Activated T-helper 1 cell treated with anti-CD3 and anti-CD28 coated beads, Interleukin-12 subunit alpha, Interleukin-12 subunit beta, Interleukin-2, Interleukin-4 antibody, amounts not matched to agents 30 ng/mL and 10 ng/mL and 1 ng/mL, durations not matched to agents 14 hours and 24 hours and 36 hours (primary cell): ENCODE measurements at places on chromosomes 4 and X. TPM values are rescaled to one million over a fixed set of nuclear protein-coding genes. Genes with fewer than 3 reads are reported as not detected.

Gene PLAC1
- total RNA-seq, result not detected in 2 replicates

DNA sequence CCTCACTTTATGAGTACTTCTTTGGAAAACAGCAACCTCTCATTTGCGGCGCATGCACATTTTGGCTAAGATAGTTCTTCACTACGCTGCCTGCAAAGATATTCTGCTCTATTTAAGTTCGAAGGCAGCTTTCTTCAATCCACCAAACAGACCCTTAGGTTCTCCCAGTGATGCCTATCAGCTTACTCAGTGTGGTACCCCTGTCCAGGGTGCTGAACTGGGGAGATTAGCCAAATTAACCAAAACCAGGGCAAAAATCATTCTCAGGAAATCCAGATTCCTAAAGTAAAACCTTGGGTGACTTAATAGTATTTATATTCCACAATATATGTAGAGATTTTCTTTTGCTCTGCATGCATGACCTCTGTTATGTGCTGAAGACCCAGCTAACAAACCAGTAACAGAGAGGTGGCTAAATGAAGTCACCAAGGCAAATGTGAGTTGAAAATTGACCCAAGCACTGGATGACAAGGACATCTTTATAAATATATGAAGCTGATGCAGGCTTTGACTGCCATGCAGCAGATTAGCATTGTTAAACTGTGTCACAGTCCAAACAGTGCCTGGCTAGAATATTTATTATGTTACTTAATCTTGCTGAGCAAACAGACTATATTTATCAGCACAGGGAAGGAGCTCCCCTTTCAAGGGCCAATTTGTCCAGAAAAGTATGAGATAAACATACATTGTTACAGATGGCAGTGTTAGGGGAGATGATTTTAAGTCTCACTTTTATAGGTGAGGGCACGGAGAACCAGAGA is 418.2 kb downstream of the STIM2 start:
- no peak for DNase-seq

GRCh38 chr4:184843984-184844554 is 18.3 kb upstream of the ACSL1 start:
- DNase-seq, result no peak

GRCh38 chr4:17534705-17535104 is 19.7 kb downstream of the CLRN2 start:
- no peak for DNase-seq

Gene MAGEA2B
- total RNA-seq, result not detected in 2 replicates

GRCh38 chr4:55980725-55981124 is 32.0 kb downstream of the CEP135 start:
- DNase-seq, result no peak

DNA sequence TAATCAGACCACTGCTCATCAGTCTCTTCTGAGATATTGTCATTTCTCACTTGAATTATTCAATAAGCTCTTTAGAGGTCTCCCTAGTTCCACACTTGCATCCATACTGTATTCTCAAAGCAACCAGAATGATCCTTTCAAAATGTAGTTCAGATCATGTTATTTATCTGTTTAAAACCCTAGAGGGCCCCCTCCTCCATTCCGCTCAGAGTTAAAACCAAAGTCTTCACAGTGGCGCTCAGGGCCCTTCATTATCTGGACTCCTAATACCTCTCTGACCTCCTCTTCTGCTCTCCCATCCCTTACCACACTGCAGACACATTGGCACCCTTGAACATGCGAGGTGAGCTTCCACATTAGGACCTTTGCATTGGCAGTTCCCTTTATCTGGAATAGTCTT is 32.7 kb upstream of the HPGDS start:
- DNase-seq, result no peak

- no peak for DNase-seq
Observed at GRCh38 chr4:71405791-71406190, 67.0 kb downstream of the SLC4A4 start.

- no peak for DNase-seq
Observed at GRCh38 chrX:24131476-24131875, 18.1 kb upstream of the ZFX start.

Gene HTR2C
- total RNA-seq, result not detected in 2 replicates

DNA sequence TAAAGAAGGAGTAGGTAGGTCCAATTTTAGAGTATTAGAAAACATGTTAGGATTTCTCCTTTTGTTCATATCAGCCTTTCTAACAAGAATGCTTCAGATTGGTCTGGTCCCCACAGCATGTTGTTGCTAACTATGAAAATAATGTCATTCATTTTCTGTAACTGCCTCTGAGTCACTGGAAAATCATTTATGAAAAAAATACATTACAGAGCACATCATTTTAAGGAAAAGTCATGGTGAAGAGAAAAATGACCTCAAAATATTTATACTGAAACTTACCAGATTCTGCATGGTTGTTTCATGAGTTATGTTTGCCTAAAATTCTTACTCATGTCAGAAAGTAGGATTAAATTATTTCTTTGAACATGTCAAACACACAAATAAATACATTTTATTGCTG is 35.2 kb downstream of the DTHD1 start:
- no peak for DNase-seq

Gene FOXO4
- 10.7 and 11.9 TPM in 2 replicates for total RNA-seq

Gene TMEM47
- total RNA-seq, result not detected in 2 replicates

DNA sequence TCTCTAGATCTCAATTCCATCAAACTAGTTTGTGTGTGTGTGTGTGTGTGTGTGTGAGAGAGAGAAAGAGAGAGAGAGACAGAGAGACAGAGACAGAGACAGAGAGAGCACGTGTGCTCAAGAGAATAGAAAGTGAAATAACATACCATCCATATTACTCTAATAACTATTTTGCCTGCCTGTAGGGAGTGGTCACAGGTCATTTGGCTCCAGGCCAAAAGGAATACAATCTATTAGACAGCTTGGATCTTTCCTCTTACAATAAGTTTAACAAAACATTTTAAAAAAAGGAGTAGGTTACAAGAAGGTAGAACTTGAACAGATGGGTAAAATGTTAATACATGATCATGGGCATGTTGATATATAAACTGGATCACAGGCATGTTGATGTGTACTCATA is 76.2 kb downstream of the COL4A6 start:
- DNase-seq, result no peak

Gene SLC26A1
- 0.22 and 0.49 TPM in 2 replicates for total RNA-seq

DNA sequence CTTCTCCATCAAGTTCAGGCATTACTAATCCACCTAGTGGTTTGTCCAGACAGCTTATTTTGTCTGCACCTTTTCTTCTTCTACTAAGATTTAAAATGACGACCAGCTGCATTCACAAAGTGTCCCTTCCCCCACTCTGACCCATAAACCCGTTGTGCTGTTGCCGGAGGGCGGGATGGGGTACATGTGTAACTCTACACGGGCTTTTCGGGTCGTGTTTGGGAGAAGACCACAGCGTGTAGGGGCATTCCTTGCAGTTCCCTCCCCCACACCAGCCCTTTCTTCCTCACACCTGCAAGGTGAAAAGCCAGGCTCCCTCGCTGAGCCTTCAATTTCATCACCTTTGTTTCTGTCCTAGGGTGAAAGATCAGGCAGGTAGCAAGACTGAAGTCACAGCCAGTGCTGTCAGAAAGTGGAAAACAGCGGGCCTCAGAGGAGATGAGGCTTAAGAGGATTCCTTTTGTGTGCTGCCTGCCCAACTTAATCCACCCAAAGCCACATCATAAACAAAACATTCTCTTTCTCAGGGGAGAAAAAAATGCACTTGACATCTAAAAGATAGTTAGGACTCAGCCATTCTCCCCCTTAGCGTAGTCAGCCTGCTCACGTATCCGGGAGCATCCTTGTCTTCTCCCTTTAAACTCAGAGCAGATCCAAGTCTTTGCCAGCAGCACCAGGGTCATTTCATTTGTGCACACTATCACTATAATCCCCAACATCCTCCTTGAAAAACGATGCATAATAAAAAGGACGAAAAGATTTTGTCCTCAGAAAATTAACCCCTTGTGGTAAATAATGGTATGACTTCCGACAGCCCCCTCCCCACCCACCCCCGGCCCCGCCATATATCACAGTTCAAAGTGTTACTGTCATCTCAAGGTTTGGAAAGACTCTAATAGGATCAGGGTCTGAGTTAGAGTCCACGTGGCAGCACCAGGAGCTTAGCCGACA is 599.0 kb downstream of the RAB28 start:
- no peak for DNase-seq

- no peak for DNase-seq
Observed at GRCh38 chr4:188158336-188158735, 19.1 kb downstream of the TRIML1 start.

Gene RAB28
- 19.3 and 22.2 TPM in 2 replicates for total RNA-seq

DNA sequence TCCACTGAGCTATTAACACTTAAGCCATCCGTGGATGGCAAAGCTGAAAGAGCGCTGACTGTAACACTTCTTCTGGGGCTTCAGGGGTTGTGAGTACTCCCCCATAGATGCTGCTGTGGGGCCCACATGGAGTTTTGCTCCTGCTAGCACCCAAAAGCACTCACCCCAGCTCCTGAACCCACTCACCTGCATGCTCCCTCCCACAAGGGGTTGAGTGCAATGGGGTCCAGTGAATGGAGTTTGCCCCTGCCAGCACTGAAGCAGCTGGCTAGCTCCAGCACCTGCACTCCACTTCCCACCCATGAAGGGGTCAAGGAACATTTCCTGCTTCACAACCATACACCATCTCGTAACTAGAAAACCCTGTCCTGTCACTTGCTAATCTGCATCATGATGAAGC is 78.9 kb downstream of the IL21 start:
- no peak for DNase-seq

Gene GDI1
- total RNA-seq, result 110 and 113 TPM in 2 replicates

Gene PCYT1B
- total RNA-seq, result 0.10 TPM in 1 of 2 replicates, not detected in the other

Gene GUCY1A1
- 0.08 TPM in 1 of 2 replicates, not detected in the other for total RNA-seq

Gene SMIM10
- 0.86 and 1.1 TPM in 2 replicates for total RNA-seq

Gene HTN3
- not detected in 2 replicates for total RNA-seq

Gene UGT2B17
- total RNA-seq, result not detected in 2 replicates

- no peak for DNase-seq
Observed at GRCh38 chr4:176469546-176469945, 149.8 kb downstream of the SPCS3 start.

- DNase-seq, result no peak
Observed at GRCh38 chr4:76539979-76540378, 105.0 kb downstream of the SHROOM3 start.

Gene HTT
- total RNA-seq, result 65.9 and 66.9 TPM in 2 replicates

GRCh38 chr4:20680736-20681135 is 19.5 kb upstream of the PACRGL start:
- no peak for DNase-seq

Gene CT45A2
- not detected in 2 replicates for total RNA-seq

DNA sequence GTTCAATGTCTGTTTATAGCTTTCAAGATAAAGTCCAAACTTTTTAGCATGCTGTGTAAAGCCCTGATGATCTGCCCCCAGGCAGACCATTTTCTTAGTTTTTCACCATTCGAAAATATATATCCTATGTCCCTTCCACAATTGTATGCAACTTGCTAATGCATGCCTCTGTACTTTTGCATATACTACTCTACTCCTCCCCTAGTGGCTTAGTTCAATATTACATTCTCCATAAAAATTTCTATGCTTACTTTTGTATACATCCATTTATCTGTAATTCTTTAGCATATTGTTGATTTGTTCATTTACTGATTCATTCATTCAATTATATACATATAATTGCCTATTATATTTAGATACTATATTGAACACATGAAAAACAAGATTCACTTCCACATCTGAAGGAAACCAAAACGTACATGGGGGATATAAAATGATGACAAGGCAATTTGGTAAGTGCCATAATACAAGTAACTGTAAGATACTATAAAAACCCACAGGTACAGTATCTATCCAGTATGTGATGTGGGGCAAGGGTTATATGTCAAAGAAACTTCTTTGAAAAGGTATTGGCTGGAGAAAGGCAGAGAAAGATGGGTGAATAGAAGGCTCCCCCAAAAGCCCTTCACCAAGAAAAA is 902.5 kb downstream of the FAM133A start:
- no peak for DNase-seq

GRCh38 chrX:107766470-107767150 is 9.0 kb downstream of the TSC22D3 start:
- DNase-seq, result no peak

Gene SHROOM4
- not detected in 2 replicates for total RNA-seq

- DNase-seq, result no peak
Observed at GRCh38 chrX:105610411-105610810, 211.9 kb upstream of the NRK start.

Gene GPR82
- 0.08 and 0.49 TPM in 2 replicates for total RNA-seq

DNA sequence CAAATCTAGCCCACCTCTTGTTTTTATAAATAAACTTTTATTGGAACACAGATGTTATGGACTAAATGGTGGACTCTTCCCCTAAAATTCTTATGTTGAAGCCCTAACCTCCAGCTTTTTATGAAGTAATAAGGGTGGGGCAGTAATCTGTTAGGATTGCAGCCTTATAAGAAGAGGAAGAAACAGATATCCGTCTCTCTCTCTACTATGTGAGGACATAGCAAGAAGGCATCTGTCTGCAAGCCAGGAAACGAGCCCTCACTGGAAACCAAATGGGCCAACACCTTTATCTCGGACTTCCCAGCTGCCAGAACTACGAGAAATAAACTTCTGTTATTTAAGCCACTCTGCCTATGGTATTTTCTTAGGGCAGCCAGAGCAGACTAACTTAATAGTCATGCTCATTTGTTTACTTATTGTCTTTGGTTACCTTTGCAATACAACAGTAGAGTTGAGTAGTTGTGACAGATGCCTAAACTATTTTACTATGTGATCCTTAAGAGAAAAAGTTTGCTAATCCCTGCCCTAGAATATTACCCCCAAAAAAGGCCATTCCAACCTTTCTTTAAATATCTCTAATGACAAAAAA is 67.4 kb downstream of the MANBA start:
- DNase-seq, result no peak

DNA sequence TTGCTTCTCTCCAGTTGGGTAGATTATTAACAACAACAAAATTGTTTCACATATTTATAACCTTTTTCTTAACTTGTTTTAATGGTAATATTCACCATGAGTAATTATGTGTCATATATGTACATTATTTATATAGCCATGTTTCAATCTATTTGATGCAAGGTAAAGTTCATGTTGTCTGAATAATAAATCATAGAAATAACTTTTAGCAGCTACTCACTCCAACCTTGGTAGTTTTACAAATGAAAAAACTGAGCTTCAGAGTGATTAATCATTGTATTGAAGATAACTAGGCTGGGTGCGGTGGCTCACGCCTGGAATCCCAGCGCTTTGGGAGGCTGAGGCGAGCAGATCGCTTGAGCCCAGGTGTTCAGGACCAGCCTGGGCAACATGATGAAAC is 46.0 kb downstream of the TMA16 start:
- DNase-seq, result no peak

GRCh38 chr4:37477126-37477525 is 209.1 kb downstream of the RELL1 start:
- no peak for DNase-seq

GRCh38 chr4:174217273-174218126 is 66.0 kb downstream of the FBXO8 start:
- DNase-seq, result no peak

DNA sequence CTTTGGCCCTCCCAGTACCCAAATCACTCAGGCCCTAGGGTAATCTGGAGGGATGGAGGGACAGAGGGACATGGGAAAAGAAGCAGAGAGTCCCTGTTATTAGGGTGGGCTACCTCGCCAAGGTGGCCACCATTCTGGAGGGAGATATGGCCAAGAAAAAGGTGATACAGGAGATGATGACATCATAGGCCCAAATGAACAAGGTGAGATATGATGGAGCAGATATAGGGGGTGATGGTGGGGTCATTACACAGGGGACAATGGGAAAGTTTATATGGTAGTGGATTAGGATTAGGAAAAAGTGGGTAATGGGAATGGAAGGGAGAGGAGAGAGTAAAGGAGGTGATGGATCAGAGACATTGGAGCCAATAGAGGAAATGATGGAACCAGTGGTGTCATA is 12.9 kb upstream of the SYP start:
- DNase-seq, result no peak

- DNase-seq, result no peak
Observed at GRCh38 chr4:8079916-8080753, 78.5 kb downstream of the ABLIM2 start.

GRCh38 chr4:148162991-148163390 is 279.2 kb downstream of the NR3C2 start:
- no peak for DNase-seq
